ENCODE measurements at places on chromosomes 13 and 19.

- no peak for ATAC-seq
Observed at GRCh38 chr19:9799162-9799561, 19.7 kb downstream of the FBXL12 start.

DNA sequence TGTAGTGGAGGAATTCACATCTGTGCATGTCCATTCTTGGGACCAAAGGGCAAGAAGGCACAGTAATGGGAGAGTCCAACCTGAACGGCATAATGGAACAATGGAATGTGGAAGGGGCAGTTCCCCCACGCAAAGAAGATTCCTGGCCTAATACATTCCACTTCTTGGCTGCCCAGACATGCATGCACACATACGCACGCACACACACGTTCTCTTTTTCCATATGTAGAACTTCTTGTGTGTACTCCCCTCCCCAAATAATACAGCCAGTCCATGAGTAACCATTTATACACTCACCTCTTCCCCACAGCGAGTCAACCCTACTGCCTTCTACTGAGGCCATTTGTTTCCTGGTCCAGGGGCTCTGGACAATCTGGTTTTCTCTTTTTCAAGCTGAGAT lies 6.0 kb upstream of the STK24 start:
- ATAC-seq: no peak

DNA sequence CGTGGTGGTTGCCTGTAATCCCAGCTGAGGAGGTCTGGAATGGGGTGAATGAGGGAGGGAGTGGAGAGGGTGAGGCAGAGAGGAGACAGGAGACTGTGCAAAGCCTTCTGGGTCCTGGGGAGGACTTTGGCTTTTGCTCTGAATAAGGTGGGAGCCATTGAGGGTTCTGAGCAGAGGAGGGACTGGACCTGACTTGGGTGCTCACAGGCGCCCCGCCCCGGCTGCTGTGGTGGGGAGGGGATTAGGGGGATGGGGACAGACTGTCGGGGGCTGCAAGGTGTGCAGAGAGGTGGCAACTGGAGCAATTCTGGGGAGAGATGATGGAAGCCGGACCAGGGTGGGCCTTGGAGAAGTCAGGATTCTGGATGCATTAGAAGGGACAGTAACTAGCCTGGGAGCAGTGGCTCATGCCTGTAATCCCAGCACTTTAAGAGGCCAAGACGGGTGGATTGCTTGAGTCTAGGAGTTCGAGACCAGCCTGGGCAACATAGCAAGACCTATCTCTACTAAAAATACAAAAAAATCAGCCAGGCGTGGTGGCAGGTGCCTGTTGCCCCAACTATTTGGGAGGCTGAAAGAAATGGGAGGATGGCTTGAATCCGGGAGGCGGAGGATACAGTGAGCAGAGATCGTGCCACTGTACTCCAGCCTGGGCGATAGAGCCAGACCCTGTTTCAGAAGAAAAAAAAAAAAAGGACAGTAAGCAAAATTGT lies 16.1 kb upstream of the NANOS3 start:
- no peak for ATAC-seq

- no peak for ATAC-seq
Observed at GRCh38 chr13:53848366-53848961, 819.9 kb downstream of the OLFM4 start.

GRCh38 chr19:50551715-50552187 lies 16.5 kb downstream of the LRRC4B start:
- no peak for ATAC-seq

DNA sequence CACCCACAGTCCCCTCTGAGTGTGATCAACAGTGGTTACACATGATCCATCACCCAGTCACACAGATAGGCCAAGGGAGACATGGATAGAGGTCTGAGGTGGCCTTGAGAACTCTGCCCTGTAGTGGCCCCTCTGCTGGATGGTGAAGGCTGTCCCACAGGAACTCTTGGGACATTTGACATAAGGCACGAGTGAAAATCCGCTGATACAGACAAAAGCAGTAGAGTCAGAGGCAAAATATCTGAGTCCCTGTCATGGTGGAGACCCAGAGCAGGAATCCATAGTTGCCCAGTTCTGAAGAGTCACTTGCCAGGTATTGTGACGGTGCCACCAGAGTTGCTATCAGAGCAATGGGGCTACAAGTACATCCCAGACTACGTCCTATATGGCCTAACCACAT lies 18.8 kb upstream of the SLC25A30 start:
- no peak for ATAC-seq

DNA sequence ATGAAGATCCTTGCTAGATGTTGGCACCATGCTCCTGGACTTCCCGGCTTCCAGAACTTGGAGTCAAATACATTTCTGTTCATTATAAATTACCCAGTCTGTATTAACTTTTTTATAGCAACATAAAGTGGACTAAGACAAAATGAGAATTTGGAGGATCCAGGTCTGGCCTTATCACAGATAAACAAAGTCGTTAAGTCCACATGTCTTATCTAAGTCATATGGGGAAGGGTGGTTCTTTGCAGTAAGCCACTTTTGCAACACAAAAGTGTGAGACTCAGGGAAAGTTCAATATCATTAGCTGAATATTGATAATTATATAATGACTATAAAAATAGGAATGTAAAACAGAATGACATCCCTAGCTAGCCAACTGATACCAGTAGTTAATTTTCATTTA lies 91.6 kb upstream of the SIAH3 start:
- ATAC-seq: no peak

DNA sequence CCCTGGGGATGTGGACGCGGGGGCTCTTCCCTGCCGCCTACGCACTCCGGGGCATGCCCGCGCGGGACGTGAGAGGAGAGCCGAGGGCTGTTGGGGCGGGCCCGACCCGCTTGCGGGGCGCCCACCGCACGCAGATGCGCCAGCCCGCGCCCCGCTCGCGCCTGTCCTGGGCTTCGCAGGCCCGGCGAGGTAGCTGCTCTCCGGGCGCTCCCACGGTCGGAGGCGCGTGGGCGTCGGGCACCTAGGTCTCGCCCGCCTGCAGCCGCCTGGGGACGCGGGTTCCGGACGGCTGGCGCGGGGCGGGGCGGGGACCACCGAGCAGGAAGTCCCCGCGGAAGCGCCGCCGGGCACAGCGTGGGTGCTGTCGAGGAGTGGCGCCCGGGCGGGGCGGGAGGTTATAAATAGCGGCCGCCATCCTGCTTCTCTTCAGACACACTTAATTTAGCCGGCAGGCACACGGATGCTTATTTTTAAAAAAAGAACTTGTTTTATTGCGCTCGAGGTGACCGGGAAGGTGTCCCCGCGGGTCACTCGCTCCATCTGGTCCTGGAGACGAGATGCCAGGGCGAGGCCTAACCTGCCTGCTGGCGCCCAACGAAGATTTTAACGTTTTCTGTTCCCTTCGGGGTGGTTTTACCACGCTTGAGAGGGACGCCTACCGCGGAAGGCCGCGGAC lies 561 bp upstream of the GJA3 start:
- peak; percentile 68 for ATAC-seq

GRCh38 chr19:18112989-18113478 lies 15.5 kb downstream of the MAST3 start:
- peak; percentile 53 for ATAC-seq

DNA sequence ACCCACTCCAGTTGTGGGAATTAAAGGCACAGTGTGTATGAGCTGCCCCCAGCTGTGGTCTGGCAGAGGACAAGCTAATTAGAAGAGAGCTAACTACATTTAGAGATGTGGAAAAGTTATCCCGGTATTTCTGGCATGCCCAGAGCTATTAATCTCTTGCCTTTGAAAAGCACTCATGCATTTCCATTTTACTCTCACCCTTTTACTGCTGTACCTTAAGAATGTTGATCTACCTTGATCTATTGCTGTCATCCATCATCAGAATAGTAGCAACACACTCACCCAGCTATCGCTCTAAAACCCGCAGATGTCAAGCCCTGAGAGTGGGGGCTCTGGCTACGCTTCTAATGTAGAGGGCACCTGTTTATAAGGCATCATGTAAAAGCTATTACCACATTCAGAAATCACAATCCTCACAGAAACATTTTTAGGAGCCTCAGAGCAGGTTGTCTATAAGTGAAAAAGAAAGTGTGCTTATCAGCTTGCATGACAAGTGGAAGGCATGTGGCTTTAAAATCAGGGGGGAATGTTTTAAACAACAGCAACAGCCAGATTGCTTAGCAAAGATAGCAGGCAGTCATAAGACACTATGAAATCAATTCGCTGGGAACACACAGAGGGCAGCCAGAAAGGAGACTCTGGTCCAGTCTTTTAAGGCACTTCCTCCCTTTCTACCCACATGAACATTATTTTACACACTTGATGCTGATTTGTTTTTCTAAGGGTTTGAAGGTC lies 224.2 kb upstream of the IRS2 start:
- ATAC-seq: no peak

DNA sequence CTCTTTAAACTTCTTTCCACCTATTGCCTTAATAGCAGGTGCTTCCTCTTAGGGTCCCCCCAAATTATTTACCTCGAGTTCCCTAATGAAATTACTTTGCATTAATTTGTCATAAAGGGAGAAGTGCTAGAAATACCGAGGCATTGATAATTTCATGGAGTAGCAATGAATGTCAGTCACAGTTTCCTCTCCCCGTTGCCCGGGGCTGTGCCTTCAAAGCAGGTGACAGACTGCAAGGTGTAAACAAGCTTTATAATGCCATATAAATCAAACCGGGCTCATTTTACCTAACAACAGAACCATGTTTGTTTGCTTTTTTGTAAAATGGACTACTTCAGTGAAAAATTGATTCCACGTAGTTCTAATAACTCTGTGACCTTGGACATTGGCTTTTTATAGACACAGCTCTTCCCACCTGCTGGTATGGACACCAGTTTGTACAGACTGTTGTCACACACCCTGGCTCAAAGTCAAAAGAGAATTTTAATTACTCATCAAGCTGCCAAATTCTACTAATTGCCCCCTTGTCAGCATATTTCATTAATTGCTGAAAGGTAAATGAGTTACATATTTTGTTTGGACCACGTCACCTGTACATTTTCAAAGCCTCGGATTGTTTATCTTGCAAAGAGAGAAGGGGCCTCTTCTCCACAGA lies 171.1 kb downstream of the STK24 start:
- no peak for ATAC-seq

DNA sequence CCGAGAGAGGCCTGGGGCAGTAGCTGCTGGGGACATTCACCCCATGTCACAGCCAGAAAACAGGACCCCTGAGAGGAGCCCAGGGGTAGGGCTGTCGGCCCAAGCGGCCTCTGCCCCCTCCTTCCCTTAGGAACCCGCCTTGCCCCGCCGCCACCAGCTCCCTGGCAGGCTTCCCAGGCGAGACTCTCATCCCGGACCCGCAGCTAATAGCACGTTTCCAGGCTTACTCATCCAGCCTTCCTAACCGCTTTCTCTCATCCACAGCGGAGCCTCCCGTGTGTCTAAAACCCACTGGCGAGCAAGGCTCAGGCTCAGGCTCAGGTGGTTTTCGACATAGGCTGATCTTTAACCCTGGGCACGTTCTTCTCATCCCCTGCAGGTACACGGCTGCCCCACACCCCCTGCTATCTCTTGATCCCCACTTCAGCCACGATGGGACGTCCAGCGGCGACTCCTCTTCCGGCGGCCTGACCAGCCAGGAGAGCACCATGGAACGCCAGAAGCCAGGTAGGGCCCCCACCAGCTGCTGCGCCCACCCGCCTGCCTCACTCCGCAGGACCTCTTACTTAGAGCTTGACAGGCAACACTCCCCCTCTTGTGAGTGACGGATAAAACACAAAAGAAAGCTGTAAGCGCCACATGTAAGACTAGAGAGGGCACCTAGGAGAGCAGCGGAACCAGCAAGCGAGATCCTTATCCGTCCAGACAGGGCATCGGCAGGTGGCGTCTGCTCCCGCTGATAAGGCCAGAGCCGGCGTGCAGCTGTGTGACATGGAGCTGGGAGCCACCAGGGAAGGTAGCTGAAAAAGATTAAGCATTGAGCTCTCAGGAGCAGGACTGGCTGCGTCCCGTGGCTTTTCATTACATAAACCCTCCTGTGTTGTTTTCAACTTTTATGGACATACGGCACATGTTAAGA lies 71.3 kb downstream of the DPF1 start:
- ATAC-seq: no peak

DNA sequence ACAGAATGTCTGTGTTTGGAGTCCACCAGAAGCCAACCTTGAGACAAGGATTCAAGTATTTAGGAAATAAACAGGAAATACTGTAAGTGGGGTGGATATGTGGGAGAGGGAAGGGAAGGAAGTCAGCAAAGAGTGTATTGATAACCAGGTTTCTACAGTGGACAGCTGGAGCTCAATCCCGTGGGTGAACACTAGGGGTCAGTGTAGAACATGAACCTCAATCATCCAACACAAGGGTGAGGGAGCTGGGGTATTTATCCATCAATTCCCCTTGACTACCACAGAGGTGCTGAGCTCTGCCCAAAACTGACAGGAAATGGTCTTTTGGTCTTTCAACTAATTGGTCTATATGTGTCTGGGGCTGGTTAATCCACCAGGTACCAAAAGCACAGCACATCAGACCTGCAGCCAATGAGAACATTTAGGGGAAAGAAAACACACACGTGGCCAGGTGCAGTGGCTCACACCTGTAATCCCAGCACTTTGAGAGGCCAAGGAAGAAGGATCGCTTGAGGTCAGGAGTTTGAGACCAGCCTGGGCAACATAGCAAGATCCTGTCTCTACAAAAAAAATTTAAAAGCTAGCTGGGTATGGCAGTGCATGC lies 5.6 kb upstream of the SYDE1 start:
- no peak for ATAC-seq

DNA sequence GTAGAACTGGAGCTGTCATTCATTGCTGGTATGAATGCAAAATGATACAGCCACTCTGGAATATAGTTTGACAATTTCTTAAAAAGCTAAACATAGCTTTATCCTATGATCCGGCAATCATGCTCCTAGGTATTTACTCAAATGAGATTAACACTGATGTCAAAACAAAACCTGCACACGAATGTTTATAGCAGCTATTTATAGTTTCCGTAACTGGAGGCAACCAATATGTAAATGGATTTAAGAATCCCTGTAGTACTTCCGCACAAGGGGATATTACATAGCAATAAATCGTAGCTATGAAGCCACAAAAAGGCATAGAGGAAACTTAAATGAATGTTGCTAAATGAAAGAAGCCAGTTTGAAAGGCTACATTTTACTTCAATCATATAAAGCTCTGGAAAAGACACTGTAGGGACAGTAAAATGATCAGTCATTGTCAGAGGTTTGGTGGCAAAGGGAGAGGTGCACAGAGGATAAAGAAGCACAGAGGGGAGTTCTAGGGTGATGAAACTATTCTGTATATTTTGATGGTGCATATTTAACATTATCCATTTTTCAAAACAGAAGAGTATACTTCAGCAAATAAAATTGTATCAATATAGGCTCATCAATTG lies 1893.0 kb upstream of the PCDH20 start:
- ATAC-seq: no peak

DNA sequence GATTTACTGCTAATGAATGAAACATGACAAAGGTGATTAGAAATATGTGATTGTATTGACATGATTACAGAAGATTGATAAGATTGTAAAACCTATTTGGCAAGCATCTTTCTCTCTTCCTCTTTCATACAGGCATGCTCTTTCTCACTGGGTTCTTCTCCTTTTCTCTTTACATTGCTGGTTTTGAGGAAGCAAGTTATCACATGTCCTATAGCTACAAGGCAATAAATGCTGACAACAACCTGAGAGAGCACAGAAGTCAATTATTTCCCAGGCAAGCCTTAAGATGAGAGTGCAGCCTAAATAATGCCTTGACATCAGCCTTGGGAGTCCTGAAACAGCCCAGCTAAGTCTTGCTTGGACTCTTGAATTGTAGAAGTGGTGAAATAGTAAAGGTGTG lies 875.0 kb downstream of the SLITRK1 start:
- no peak for ATAC-seq

GRCh38 chr19:42553292-42554045 lies 25.2 kb upstream of the CEACAM1 start:
- ATAC-seq: no peak

GRCh38 chr19:40177286-40178070 lies 13.7 kb upstream of the MAP3K10 start:
- ATAC-seq: no peak
